Activated naive CD4-positive, alpha-beta T cell treated with Interleukin-2 at 50 U/mL for 16 hours (primary cell): ENCODE measurements at places on chromosomes 5 and 9.

DNA sequence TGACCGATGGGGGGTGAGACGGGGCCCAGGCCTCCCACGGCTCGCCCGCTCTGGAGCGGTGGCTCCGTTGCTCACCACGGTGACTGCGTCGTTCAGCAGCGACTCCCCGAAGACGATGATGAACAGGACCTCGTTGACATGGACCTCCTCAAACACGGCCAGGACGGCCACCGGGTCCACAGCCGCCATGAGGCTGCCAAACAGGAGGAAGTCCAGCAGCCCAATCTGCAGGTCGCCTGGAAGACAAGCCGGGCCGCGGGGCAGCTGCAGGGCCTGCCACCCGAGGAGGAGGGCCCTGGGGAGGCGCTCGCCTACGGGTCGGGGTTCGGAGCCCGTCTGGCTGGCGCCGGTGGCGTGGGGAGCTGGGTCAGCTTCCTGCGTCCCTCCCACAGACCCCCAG, 36.0 kb downstream of the SLC9A3 start:
- DNase-seq, result no peak

DNA sequence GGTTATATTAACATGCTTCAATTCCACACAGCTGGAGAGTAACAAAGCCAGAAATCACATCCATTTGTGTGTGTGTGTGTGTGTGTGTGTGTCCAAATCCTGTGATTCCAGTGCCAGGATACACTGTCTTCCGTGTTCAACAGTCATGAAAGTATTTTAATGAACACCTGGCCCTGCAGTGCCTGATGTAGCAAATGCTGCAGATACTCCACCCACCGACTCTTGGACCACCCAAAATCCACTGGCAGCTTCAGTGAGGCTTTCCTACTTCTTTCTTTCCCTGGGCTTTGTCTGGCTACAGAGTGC, 13.1 kb upstream of the INSYN2B start:
- DNase-seq, result no peak

DNA sequence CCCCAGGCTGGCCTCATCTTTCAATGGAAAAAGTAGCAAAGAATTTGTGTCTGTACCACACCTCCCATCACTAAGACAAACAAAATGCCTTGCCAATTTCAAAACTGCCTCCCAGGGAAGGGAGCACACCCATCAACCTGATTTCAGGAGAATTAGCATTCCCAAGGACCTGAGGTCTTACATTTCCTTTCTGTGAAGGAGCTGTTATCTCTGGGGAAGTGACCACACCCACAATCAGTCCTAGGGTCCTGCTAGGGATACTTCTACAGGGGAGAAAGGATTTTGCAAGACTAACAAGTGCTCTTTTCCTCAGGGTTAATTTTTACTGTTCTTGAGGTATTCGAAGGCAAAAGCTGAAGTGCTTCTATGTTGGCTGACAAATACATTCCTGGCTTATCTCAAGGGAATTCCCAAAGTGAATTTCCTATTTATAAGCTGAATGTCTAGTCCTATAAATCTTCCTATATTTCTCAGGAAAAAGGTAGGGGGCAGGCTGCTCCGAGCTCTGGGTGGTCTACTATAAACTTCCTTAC, 97.4 kb upstream of the ITGA1 start:
- DNase-seq, result no peak

DNA sequence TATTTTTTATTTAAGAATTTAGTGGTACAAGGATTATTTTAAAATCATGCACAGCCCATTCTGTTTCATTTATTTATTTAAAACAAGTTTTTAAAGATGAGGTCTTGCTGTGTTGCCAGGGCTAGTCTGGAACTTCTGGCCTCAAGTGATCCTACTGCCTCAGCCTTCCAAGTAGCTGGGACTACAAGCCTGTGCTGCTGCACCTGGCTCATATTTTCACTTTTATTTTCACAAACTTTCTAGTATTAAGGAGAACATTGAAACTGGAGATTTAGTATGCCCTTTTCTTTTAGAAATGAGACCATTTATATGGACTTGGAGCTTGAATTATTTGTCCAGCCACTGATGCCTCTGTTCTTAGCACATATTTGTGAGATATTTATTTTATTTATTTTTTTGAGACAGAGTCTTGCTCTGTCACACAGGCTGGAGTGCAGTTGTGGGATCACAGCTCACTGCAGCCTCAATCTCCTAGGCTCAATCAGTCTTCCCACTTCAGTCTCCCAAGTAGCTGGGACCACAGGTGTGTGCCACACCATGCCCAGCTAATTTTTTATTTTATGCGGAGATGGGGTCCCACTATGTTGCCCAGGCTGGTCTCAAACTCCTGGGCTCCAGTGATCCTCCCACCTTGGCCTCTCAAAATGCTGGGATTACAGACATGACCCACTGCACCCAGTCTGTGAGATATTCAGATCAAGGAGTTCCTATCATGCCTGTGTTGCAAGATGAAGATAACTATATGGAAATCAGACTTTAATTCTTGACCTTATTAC, 7.4 kb downstream of the DMXL1 start:
- DNase-seq, result no peak
